ENCODE measurements at places on chromosomes 6 and 20.

DNA sequence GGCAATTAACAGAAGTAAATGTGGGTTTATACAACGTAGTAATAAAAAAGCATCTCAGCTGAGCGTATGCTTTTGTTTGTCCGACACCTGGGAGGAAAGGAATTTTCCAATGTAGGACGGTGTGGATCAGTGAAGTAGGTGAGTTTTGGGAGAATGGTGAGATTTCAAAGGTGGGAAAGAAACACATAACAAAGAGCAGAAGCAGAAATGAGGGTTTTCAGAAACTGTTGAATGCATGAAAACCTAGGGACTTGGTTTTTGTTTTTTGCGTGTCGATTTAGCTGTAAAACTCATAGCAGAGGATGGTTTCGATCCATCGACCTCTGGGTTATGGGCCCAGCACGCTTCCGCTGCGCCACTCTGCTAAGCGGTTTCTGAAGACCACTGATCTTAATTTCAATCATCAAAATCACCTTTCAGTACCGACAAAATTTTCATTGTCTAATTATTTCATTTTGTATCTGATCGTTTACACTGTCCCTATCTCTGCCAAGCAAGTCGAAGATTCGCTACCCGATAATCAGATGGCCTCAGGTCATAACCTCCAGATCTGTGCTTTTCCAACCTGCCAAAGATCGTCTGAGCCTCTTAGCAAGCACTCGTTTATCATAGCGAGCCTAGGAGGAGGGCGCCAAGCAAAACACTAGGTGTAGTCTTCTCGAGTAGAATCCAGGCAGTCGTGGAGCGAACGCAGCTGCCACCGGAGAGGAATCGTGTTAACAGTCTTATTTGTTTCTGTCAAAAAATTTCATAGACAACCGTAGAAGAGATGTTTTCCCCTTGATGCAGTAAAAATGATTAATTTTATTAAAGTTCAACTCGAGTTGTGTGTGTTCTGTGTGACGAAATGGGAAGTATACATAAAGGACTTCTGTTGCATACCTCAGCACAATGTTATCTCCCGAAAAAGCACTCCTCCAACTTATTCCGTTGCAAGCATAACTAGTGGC lies 20.9 kb upstream of the POM121L2 start:
- peak; percentile 32 for DNase-seq

DNA sequence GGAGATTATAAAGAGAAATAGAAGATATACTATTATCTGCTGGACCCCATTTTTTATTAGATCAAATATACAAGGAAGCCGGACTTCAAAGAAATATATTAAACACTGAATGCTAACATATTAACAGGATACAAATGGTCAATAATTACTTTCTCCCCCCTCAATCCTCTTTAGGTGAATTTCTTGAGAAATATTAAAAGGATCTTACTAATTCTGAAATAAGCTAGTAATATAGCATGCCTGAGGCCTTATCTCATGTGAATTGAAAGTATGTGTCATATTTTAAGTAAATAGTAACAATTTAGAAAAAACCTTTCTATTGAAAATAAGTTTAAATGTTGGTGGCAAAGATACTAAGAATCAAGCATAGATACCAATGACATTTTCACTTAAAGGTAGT lies 954.7 kb upstream of the MAN1A1 start:
- DNase-seq: no peak

- no peak for DNase-seq
These were observed 47.5 kb upstream of the CRISP1 start for GRCh38 chr6:49913636-49914375.

- no peak for DNase-seq
These were observed 28.3 kb downstream of the ZNF292 start for GRCh38 chr6:87183687-87184086.

DNA sequence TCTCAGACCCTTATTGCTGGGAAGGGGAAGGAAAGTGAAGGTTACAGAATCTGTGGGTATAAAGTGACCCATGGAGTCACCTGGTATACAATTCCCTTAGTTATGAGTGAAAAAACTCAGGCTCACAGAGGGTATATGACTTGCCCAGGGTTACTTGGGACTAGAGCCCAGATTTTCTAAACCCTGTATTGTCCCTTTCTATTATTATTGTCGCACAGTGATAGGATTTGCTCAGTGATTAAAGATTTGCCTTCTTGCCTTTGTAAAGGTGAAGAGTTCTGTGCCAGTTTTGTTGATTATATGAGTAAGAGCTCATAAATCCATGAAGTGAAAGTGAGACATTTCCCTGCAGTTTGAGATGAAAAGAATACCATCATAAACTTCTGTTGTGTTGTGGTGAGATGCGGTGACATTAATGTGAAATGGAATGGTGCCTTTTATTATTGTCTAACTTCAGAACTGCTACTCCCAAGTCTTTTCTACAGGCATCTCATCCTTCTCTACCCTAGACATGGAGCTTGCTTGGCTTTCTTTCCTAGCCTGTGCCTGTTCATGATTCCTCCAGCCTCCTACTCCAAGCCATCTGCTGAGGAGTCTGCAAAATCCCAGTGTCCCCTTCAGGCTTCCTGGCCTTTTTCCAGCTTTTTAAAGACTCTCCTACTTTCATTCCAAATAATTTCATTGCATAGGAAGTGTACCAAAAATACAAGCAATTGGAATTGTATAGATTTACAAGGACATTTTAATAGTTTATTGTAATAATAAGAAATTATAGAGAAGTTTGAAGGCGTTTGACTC lies 33.5 kb upstream of the ADIG start:
- no peak for DNase-seq

DNA sequence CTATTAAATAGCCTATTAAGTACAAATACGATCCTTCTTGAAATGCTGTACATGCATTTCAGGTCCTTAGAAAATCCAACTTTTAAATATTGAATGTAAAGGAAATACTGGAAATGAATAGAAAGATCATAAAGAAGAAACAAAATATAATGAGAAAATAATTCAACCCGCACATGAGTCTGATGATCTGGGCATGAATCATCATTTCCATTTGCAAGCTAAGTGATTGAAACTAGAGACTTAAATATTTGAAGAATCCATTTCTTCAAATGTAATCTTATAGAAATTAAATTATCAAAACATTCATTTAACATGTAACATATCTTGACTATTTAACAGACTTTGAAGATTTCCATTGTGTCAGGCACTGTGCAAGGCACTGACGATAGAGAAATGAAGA lies 977.0 kb downstream of the TFAP2A start:
- no peak for DNase-seq

GRCh38 chr20:42957018-42957703 lies 232.5 kb downstream of the PTPRT start:
- no peak for DNase-seq

DNA sequence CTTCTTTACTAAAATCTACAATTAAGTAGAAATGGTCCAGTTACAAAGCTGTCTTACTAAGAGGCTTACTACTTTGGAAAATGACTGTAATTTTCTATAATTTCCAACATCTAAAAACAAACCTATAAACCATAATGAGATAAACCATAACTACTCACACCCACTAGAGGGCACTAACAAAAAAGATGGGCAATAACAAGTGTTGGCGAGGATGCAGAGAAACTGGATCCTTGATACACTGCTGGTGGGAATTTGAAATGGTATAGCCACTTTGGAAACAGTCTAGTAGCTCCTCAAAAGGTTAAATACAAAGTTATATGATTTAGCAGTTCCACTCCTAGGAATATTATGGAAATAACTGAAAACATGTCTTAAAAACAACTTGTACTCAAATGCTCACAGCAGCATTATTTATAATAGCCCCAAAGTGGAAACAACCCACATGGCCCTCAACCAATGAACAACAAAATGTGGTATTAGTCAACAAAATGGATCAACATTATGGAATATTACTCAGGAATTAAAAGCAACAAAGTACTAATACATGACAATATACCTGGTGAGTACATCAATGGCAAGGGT lies 50.6 kb downstream of the GJA10 start:
- DNase-seq: no peak

- no peak for DNase-seq
These were observed 5.2 kb downstream of the VWA7 start for GRCh38 chr6:31771992-31772358.

Measured in NCI-H460 (cell line).